LoVo (cell line): ENCODE measurements at places on chromosomes 13 and 19.

DNA sequence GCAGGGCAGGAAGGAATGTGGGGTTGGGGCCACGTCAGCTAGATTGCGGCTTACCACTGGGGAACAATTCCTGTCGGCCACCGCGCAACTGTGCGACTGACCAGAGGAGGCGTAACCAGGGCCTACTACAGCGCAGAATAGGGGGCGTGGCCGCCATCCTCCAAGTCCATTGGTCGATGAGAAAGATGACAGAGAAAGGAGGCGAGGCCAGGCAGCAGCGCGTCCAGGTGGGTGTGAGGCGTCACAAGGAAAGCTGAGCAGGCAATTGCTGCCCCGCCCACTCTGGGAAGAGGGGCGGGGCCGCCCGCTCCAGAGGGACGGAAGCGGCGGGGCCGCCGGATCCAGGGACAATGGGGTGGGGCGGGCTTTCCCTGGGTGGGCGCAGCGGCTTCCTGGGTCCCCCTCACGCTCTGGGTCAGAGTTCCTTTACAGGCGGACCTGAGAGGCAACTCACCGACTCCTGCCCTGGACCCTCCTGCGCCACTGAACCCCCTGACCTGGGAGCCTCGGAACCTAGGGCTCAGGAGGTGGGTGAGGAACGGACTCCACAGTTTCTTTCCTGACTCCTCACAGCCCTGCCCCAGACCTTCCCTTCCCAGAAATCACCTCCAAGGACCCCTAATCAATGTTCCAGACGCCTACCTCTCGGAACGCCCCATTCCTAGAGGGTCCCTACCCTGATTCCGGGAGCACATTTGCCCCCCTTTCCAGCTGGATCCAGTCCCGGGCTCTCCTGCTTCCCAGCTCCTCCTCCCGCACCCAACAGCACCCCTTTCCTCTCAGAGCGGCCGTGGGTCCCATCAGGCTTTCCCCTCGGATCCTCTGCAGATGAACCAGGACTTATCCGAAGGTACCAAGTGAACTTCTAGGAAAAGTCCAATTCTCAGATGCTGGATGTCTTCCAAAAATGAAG lies 101.5 kb upstream of the ZNF492 start:
- DNase-seq, result no peak

DNA sequence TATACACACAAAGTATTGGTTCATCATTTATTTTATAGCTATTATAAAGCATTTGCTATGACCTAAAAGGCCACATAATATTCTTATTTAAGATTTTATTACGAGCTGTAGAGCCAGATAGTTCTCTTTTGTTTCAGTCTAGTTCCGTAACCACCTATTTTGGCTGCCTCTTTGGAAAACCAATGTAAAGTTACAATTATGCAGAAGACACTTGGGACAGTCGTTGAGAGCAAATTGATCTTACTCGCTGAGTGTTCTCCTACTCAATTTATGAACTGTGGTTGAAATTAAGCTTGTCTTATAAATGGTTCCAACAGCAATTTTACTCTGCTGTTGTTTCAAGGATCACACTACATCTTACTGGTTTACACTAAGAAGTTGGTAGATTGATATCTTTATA lies 122.3 kb downstream of the SLC7A1 start:
- no peak for DNase-seq

DNA sequence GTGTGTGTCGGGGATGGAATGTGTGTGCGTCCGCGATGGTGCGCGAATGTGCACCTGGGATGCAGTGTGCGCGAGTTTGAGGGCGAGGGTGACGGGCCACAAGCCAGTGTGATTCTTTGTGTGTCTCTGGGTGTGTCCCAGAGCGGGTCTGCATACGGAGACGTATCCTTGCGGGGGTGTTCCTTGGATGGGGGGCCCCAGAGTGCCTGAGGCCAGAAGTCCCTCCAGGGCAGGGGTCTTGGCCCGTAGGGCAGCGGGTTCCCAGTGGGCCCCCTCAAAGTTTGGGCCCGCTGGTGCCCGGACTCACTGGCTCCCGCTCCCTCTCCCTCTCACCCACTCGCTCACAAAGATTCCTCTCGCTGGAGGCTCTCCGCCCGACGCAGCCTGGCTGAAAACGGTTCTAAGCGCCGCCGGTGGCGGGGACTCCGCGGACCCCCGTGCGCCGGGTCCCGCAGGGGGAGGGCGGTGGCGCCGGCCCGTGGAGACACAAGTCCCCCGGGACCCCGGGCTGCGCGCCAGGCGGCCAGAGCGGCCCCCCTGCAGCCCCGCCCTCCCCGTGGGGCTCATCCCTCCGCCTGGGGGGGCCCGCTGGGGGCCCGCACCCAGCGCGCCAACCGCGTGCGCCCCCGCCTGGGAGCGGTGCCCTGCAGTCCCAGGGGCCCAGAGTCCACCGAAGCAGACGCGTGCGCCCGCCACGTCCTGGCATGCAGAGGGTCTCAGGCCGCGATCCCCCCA lies 886 bp downstream of the CRLF1 start:
- DNase-seq, result no peak

DNA sequence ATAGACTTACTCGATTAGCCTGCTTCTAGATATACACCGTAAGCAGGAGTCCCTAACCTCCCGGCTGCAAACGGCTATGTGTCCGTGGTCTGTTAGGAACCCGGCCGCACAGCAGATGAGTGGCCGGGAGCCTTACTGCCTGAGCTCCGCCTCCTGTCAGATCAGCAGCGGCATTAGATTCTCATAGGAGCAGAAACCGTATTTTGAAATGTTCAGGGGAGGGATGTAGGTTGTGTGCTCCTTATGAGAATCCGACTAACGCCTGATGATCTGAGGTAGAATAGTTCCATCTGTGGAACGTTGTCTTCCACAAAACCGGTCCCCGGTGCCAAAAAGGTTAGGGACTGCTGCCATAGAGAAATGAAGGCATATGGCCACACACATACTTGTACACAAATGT lies 1491.9 kb downstream of the SLITRK5 start:
- no peak for DNase-seq

- DNase-seq, result no peak
Observed at GRCh38 chr13:98228661-98229341, 51.7 kb upstream of the RNF113B start.

- no peak for DNase-seq
Observed at GRCh38 chr19:55576746-55577145, 3.9 kb downstream of the ZNF579 start.

- no peak for DNase-seq
Observed at GRCh38 chr19:5102520-5102919, 133.6 kb downstream of the KDM4B start.

GRCh38 chr13:104553896-104554295 lies 1487.7 kb upstream of the SLC10A2 start:
- no peak for DNase-seq

- no peak for DNase-seq
Observed at GRCh38 chr13:73001971-73002370, 56.8 kb upstream of the KLF5 start.

GRCh38 chr13:109707044-109707741 lies 79.2 kb downstream of the IRS2 start:
- no peak for DNase-seq

DNA sequence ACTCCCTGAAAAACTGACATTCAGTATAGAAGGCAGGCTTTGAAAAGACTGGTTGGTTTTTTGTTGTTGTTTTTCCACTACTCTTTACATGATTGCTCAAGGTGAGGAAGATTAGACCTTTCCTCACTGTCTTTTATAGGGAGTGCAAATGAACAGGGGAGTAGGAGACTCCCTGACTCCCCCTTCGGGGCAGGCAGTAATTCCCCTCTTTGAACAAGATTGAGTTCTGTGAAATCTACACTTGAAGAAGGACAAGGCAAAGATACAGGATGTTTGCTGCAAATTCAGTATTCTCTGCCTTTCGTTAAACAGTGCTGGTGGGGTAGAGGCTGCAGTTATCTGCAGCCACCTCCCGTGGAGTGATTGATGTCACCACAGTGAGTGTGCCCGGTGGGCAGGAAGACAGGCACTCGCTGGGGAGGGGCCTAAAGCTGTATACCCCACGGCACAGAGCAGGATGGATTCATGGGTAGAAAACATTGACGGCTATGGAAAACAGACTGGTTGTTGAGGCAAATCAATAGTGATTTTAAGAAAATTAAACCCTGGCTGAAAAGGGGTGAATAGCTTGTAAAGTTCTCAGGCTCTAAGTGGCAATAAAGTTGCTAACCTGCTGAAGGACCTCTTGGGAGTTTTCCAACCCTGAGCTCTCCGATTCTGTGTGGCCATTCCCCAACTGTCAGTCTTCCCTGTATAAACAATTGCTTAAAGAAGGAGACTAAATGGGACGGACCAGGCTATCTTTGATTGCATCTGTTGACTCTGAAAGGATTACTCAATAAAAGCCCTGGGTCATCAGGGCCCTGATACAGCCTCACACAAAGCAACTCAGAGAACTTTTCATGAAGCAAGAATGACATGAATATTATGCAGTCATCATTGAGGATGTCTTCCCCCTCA lies 308.3 kb downstream of the TBC1D4 start:
- no peak for DNase-seq

DNA sequence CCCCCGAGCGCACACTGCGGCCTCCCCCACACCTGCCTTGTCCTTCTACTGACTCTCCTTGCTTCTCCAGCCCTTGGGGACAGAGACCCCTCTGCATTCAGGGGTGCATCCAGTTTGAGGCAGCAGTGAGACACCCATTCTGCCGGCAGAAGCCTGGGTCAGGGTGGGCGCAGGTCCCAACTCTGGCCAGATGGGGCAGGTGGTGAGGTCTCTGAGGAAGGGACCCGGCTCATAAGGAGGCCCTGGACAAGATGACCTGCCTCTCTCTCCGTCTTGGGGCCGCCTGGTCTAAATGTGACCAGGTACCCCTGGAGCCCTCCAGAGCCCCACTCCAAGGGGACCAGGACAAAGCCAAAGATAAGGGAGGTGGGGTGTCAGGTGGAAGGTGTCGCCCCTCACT lies 6.1 kb downstream of the CHERP start:
- no peak for DNase-seq
